ENCODE measurements at places on chromosomes 11 and 22. TPM values are rescaled to one million over a fixed set of nuclear protein-coding genes. Genes with fewer than 3 reads are reported as not detected.

ART1 gene
- total RNA-seq, result not detected

NCR3LG1 gene
- total RNA-seq, result 9.3 TPM

ROBO3 gene
- total RNA-seq, result 8.0 TPM

FJX1 gene
- total RNA-seq, result 1.6 TPM

PNPLA5 gene
- not detected for total RNA-seq

PARVG gene
- 4.1 TPM for total RNA-seq

NLRP6 gene
- total RNA-seq, result 0.17 TPM

SLC22A12 gene
- not detected for total RNA-seq

NRIP3 gene
- total RNA-seq, result 0.20 TPM

PATE1 gene
- total RNA-seq, result not detected

NECTIN1 gene
- total RNA-seq, result 59.9 TPM

TRIM44 gene
- total RNA-seq, result 47.0 TPM

SLC17A6 gene
- total RNA-seq, result not detected

RASL10A gene
- 0.42 TPM for total RNA-seq

KCNJ1 gene
- not detected for total RNA-seq

SCGB1A1 gene
- not detected for total RNA-seq

OR5A2 gene
- not detected for total RNA-seq

PRDX5 gene
- total RNA-seq, result 301 TPM

MIOX gene
- total RNA-seq, result not detected

RTN4RL2 gene
- total RNA-seq, result 0.82 TPM

SLCO2B1 gene
- total RNA-seq, result 50.3 TPM

DKK3 gene
- 19.6 TPM for total RNA-seq

GLB1L3 gene
- not detected for total RNA-seq

MPZL2 gene
- total RNA-seq, result 58.8 TPM

PLEKHB1 gene
- 12.3 TPM for total RNA-seq

SHANK2 gene
- 38.1 TPM for total RNA-seq

CHRM1 gene
- total RNA-seq, result 1.2 TPM

OR51I1 gene
- not detected for total RNA-seq

C22orf42 gene
- not detected for total RNA-seq

OR51B4 gene
- total RNA-seq, result not detected

TALDO1 gene
- total RNA-seq, result 274 TPM

SHISA8 gene
- total RNA-seq, result not detected

OR8D4 gene
- total RNA-seq, result 1.3 TPM

PIWIL4 gene
- 6.3 TPM for total RNA-seq

MOGAT2 gene
- total RNA-seq, result 168 TPM

PKNOX2 gene
- total RNA-seq, result 0.52 TPM

EP300 gene
- total RNA-seq, result 59.5 TPM

ZBTB16 gene
- total RNA-seq, result 2.0 TPM

KCNK4 gene
- total RNA-seq, result not detected

CYP2D6 gene
- 2.2 TPM for total RNA-seq
